Fibroblast of the aortic adventitia (primary cell): ENCODE measurements at places on chromosomes 6 and 20.
A peak's percentile ranks its signal among the peaks of the same experiment; 100 is the strongest.

DNA sequence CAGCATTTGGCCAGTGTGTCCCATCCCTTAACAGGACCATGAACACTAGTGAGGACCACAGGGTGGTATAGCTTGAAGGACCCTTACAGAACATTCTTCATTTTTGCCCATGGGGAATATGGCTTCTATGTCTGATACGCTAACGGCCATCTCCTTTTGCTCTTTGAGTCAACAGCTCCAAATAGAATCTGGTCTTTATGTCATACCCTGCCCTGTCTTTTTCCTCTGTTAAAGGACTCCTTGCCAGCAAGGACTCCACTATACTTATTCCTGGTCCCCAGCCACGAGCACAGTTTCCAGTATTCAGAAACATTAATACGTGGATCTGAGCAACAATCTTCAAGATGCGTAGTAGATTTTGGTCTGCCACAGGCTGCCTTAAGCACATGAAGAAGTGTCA is 22.5 kb downstream of the SERPINB1 start:
- no peak for DNase-seq

GRCh38 chr20:13220904-13221297 is at the start of gene ISM1:
Gene ISM1, plus strand, starts transcription at chr20:13221274. Its CDS starts 503 bp downstream, at chr20:13221777.
- DNase-seq: no peak

- DNase-seq: no peak
Observed at GRCh38 chr6:7249946-7250643, 62.9 kb downstream of the SSR1 start.

DNA sequence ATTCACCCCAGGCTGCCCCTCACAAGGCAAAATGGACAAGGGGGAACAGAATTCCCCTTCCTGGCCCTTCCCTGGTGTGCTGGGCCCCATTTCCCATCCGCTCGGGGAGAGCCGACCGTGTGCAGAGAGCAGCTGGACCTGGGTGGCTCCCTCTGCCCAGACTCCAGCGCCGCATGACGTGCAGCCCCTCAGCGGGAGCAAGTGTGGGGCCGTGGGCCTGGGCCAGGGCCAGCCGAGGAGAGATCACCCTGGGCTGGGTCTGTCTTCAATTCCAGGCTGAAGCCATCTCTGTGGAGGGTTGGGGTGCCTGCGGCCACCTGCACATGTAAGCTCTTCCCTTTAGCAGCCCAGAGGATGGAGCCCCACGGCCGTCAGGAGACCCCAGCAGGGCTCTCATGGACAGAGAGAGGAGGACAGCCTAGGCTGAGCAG is 241.8 kb downstream of the TTLL2 start:
- DNase-seq: no peak

DNA sequence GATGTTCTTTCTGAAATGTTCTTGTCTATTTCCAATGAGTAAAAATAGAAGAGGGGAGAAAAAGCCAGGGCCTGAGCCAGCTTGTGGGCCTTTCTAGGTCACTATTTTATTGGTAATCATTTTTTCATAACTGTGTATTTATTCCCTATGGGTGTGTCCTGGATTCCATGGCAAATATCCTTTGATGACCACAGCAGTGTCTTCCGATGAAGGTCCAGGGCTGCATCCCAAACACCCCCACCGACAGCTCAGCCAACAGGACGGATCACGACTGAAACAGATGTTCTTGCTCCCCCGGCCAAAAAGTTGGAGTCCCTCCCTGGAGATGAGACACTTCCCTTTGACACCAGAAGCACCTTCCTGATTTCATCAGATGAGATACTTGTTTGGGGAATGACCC is 105.4 kb upstream of the PLEKHG1 start:
- DNase-seq: no peak

- peak; percentile 1 for DNase-seq
Observed at GRCh38 chr6:31356216-31356945, 598 bp downstream of the HLA-B start.

DNA sequence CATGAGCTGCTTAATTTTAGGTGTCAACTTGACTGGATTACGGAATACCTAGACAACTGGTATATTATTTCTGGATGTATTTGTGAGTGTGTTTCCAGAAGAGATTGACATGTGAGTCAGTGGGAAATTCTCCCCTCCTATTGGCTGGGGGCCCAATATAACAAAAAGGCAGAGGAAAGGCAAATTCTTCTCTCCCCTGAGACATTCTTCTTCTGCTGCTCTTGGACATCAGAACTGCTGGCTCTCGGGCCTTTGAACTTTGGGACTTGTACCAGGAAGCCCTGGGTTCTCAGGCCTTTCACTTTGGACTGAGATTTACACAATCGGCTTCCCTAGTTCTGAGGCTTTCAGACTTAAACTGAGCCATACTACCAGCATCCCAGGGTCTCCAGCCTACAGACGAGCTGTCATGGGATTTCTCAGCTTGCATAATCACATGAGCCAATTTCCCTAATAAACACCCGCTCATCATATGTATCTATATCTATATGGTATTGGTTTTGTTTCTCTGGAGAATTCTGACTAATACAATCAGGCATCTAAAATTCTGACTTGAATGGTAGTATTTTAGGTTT is 7.6 kb upstream of the BTN3A3 start:
- DNase-seq: peak; percentile 81

GRCh38 chr6:158011980-158012566 is 30.4 kb downstream of the SYNJ2 start:
- DNase-seq: no peak

DNA sequence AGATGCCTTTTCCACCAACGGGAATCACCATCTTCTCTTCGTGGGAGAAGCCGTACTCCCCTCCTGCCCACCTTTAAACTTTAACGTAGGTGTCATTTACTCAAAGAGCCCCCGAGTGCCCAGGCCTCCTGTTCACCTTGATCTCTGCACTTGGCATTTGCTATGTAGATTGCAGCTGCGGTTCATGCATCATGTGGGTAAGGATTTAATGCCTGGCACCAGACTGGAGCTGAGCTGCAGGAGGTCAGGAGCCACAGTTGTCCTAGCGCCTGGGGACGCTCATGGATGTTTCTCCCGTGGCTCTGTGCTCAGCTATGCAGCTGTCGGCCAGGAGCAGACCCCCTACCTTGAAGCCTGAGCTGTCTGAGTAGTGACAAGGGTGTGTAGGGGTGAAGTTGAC is 133.7 kb downstream of the CDH4 start:
- no peak for DNase-seq

DNA sequence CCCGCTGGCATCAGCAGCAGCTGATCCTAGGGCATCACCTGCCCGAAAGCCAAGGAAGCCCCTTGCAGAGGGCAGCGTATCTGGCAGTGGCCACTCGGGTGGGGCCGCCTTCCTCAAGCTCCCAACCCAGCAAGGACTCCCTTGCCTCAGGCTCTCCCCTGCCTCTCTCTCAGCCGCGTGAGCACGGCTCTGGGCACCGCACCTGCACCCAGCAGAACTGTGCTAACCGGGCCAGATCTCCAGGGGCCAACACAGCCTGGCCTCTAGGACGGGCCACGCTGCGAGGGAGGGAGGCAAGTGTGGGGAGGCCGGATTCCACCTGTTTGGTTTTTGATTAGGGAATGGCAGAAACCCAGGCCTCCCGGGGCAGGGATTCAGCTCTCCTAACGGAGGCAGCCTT is 11.8 kb upstream of the MRGBP start:
- DNase-seq: no peak

DNA sequence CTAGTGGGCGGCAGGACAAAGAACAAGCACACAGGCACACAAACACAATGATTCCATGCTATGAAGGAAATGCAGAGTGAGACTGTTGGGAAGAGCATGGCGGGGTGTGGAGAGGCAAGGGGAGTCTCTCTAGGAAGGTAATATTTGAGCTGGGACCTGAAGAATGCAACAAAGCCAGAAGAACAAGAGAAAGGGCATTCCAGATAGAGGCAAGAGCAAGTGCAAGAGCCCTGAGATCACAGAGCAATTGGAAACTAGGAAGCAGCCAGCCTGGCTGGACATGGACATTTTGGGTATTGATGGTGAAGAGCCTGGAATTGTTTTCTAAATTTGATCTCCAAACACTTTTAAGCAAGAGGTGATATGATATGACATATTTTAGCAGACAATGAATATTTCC is 15.4 kb downstream of the SRXN1 start:
- DNase-seq: no peak

DNA sequence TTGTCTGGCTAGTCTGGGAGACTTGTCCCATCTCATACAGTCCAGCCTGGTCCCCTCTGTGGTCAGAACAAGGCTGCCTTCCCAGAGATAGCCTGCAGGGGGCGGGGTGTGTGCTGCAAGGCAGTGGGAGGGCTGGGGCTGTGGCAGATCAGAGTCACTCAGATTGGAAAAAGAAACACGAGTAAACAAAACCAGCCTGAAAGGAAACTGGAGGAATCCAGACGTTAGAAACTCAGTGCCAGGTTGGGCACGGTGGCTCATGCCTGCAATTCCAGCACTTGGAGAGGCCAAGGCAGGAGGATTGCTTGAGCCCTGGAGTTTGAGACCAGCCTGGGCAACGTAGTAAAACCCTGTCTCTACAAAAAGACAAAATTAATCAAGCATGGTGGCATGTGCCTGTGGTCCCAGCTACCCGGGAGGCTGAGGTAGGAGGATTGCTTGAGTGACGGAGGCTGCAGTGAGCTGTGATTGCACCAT is 20.2 kb downstream of the LEMD2 start:
- peak; percentile 79 for DNase-seq

DNA sequence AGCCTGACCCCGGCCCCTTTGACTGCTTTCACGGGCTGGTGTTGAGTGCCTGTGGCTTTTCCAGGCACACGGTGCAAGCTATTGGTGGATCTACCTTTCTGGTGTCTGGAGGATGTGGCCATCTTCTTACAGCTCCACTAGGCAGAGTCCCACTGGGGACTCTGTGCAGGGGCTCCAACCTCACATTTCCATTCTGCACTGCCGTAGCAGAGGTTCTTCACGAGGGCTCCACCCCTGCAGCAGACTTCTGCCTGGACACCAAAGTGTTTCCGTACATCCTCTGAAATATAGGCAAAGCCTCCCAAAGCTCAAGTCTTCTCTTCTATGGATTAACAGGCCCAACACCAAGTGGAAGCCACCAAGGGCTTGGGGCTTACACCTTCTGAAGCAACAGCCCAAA is 691.5 kb upstream of the POU3F2 start:
- no peak for DNase-seq

GRCh38 chr6:144613859-144614258 is 328.7 kb downstream of the UTRN start:
- DNase-seq: no peak

DNA sequence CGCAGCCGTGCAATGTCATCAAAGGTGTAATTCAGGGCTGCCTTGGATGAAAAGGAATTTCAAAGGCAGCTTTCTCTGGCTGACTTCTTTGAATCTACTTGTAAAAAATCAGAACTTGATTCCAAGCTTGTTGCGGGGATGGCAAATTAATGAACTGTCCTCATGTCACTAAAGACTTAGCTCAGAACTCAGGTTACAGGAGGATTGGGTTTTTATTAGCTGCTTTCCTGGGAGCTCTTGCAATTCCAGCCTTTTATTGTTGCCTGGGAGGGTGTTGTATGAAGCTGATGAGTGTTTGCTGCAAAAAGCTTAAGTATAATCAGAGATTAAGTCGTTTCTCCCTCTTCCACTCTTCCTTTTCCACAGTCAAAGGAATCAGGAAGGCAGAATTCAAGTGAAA is 113.0 kb upstream of the CDH4 start:
- no peak for DNase-seq

GRCh38 chr6:112173221-112173804 is 81.1 kb downstream of the LAMA4 start:
- DNase-seq: no peak

DNA sequence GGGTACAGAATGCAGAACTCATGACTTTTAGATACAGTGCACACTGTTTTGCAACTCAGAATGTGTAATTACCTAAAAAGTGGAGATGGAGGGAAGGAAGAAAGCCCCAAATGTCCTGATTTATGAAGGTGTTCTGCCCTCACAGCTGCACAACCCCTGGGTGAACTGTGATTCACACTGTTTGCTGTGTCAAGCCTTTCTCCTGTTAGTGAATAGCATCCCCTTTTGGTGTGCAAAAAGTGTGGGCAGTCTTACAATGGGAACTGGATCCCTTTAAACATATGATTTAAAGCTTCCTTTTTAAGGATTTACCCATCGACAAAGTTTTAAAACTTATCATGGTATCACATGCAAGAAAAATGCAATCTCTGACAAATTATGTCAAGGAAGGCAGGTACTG is 633.4 kb upstream of the EPHA7 start:
- DNase-seq: peak; percentile 5

DNA sequence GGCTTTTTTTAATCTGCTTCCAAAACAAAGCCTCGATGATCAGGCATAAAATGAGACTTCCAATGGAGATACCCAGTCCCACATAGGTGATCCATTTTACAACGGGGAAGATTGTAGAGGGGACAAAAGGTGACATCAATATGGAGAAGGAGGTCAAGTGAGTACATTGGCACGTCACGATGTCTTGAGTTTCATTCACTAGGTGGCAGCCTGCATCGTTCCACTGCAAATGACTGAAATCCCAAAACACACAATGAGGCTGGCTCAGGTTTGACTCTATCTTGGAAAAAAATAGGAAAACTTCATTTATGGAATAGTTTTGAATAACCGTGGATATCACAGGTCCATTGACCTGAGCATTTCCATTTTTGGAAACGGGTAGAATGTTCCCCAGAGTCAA is 32.5 kb downstream of the ADGRF1 start:
- no peak for DNase-seq

DNA sequence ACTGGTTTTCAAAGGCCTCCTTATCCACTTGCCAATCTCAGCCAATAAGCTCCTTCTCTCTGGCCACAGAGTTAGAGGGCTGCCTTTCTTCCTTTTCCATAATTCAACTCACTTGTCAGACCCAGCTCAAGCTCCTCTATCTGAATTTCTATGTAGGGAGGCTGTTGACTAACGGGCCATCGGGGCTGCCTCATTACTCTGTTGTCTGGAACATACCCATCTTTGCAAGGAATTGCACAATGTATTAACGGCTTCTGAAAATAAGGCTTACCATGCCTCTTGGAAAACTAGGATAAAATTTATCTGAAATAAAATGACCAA is 28.5 kb upstream of the KIF6 start:
- peak; percentile 25 for DNase-seq

- DNase-seq: no peak
Observed at GRCh38 chr6:131410785-131411184, 162.2 kb upstream of the ARG1 start.

- no peak for DNase-seq
Observed at GRCh38 chr20:2132461-2132901, 30.9 kb downstream of the STK35 start.

GRCh38 chr20:38970302-38970701 is 8.2 kb downstream of the DHX35 start:
- DNase-seq: peak; percentile 35

GRCh38 chr20:50916257-50916656 is 15.0 kb downstream of the ADNP start:
- DNase-seq: peak; percentile 44
